Ecto neural progenitor cell (in vitro differentiated cells): ENCODE measurements at places on chromosomes 5 and 9.

GRCh38 chr5:141941307-141941706 lies 16.7 kb downstream of the PCDH12 start:
- DNase-seq = no peak

GRCh38 chr5:14164164-14165163 lies 21.3 kb downstream of the TRIO start:
- DNase-seq = no peak

DNA sequence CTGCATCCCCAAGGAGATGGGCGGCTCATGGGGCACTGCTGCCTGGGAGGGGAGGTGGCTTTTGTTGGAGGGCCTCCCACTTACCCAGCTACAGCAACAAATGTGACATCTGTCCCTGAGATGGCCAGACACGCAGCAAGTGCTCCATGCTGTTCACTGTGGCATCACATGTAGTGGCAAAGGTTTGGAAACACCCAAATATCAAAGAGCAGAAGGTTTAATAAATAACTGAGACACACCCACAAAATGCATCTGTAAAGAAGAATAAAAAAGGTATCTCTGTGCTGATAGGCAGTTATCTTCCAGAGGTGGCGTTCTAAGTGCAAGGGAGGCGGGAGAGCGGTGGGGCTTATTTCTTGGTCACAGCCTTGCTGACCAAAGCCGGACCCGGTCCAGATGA lies 23.3 kb upstream of the CLPTM1L start:
- DNase-seq = no peak

- DNase-seq = no peak
These were observed 517.7 kb upstream of the CLINT1 start for GRCh38 chr5:158376679-158377078.

DNA sequence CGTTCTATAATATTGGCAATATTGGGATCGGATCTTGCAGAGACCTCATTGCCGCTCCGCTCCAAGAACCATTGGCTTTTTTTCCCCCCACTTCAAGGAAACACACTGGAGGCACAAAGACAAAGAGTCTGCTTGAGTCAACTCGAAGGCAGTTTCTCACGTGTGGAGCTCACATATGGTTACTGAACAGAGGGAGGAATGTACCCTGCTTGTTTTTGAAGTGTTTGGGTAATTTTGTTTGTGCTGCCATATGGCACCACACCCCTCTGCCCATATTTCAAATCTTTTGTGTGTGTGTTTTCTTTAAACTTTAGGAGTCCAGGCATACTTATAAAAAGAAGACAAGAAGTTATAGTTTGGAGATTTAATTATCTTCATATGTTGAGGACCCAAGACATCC lies 595.9 kb downstream of the DTWD2 start:
- no peak for DNase-seq

GRCh38 chr5:146643776-146644175 lies 127.8 kb upstream of the GPR151 start:
- no peak for DNase-seq

GRCh38 chr5:34756781-34757624 lies 82.0 kb upstream of the TTC23L start:
- no peak for DNase-seq

- DNase-seq = no peak
These were observed 380.2 kb upstream of the ZNF462 start for GRCh38 chr9:106482733-106483132.

GRCh38 chr5:109826426-109826825 lies 136.7 kb downstream of the MAN2A1 start:
- no peak for DNase-seq

GRCh38 chr9:30800421-30800820 lies 1584.0 kb upstream of the ACO1 start:
- no peak for DNase-seq

- no peak for DNase-seq
These were observed 13.3 kb downstream of the BTNL3 start for GRCh38 chr5:181001947-181002346.

DNA sequence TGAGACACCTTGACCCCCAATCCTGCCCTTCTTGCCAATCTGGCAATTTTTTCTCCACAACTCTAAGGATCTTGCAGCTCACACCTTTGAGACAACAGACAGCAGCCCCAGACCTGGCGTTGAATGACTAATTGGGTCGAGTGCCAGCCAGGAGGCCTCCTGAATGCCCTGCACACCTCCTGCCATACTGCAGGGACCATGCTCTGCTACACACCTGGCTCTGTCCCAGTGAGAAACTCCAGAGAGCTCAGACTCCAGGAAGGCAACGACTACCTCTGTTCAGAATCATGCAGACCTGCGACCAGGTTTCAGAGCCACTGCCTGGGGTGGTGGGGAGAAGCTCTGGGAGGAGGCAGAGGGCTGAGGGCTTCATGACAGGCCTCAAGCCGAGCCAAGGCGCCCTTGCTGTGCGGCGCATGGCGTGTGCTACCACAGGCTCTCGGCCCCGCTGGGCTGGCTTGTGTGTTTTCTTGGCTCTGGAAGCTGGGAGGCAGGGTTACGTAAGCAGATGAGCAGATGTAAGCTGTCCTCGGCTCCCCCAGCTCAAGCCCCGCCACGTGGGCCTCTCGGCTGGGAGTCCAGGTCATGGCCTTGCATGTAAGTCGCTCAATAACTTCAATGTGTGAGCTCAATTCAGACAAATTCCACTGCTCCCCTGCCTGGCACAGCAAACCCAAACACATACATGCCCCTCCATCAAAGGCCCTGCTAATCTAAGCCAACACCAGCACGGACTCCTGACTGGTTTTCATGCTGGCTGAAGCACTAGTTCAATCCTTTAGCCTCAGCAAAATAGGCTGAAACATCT lies 27.5 kb downstream of the B4GALT1 start:
- no peak for DNase-seq

DNA sequence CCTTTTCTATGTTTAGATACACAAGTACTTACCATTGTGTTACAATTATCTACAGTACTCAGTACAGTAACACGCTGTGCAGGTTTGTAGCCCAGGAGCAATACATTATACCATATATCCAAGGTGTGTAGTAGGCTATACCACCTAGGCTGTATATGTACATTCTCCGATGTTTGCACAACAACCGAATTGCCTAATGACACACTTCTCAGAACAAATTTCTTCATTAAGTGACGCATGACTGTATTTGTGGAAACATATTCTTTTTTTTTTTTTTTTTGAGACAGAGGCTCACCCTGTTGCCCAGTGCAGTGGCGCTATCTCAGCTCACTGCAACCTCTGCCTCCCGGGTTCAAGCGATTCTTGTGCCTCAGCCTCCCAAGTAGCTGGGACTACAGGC lies 4.0 kb upstream of the RAD23B start:
- no peak for DNase-seq

DNA sequence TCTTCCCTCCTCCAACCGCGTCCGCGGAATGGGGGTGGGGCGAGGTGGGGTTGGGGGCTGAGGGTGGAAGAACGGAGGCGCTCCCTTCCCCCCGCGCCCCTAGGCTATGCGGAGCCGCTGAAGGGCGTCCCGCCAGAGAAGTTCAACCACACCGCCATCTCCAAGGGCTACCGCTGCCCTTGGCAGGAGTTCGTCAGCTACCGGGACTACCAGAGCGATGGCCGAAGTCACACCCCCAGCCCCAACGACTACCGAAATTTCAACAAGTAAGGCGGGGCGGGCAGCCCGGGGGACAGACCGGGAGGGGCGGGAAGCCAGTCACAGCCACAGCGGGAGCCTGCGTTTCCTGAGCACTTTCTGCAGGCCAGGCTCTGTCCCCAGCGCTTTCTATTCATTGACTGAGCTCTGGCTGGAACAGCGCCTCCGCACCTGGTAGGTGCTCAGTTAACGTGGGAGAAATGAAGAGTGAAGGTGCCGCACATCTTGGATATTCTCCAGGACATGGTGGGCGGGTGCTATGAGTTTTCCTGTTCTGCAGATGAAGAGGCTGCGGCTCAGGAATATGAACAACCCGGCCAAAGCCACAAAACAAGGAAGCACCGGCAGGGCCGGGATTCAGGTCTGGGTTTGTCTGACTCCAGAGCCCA lies 11.3 kb downstream of the MYOZ3 start:
- peak; percentile 60 for DNase-seq

- DNase-seq = no peak
These were observed 16.2 kb upstream of the MED10 start for GRCh38 chr5:6394429-6395101.

GRCh38 chr9:826500-827280 lies 14.8 kb upstream of the DMRT1 start:
- no peak for DNase-seq

DNA sequence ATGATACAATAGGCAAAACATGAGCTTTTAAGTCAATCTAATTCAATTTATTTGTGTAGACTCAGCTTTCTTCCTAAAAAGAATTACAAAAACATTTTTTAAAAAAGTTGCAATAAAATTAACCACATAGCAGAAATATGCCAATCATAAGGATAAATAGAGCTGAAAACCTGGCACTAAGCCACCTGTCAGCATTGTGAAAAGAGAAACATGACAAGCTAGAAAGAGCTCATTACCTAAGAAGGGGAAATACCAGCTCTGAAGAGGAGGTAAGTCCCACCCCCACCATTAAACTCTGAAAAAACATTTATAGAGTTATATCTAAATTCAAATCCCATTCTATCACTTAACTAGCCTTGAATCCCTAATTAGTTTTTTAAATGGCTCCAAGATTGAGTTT lies 372.9 kb downstream of the OSTF1 start:
- no peak for DNase-seq

- DNase-seq = no peak
These were observed 656.3 kb downstream of the PRELID2 start for GRCh38 chr5:145178641-145179523.

DNA sequence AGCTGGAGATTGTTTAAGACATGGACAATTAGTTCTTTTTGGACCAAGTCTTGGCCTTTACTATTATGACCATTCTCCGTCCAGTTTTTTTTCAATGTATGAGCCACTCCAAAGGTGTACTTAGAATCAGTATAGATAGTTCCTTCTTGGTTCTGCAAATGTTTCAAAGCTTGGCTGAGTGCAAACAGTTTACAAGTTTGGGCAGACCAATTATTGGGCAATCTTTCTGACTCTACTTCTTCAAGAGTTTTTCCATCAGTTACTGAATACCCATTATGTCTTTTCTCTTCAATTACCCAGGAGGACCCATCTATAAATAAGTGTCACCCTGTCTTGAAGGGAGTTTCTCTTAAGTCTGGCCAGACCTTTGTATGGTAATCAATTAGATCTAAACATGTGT lies 15.5 kb downstream of the IFT74 start:
- no peak for DNase-seq

- DNase-seq = no peak
These were observed 11.4 kb downstream of the OTULIN start for GRCh38 chr5:14675865-14676300.

DNA sequence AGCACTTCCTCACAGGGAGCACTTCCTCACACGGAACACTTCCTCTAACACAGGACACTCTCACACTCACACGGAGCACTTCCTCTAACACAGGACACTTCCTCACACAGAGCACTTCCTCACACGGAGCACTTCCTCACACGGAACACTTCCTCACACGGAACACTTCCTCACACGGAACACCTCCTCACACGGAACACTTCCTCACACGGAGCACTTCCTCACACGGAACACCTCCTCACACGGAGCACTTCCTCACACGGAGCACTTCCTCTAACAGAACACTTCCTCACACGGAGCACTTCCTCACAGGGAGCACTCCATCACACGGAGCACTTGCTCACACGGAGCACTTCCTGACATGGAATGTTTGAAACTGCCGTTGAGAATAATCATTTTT lies 13.4 kb downstream of the POMT1 start:
- DNase-seq = no peak

DNA sequence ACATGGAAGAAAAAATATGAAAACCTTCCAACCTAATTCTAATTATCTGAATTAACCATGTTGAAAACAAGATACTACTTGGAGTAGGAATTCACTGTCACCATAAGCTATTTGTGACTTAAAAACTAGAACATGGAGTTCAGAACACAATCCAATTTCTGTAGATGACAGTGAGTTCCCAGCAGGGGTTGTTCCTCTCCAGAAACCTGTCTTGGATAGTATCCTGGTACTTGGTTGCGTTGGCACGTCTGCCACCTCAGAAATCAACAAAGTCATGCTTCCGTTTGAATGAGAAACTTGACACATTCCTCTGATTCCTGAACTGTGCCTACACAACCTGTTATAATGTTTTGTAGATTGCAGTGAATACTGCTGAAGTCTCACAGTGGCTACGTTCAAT lies 789.9 kb upstream of the DMAC1 start:
- DNase-seq = no peak

- no peak for DNase-seq
These were observed 4.3 kb upstream of the SLC22A5 start for GRCh38 chr5:132365213-132365612.

- DNase-seq = no peak
These were observed 5.5 kb downstream of the DIAPH1 start for GRCh38 chr5:141613344-141613743.

DNA sequence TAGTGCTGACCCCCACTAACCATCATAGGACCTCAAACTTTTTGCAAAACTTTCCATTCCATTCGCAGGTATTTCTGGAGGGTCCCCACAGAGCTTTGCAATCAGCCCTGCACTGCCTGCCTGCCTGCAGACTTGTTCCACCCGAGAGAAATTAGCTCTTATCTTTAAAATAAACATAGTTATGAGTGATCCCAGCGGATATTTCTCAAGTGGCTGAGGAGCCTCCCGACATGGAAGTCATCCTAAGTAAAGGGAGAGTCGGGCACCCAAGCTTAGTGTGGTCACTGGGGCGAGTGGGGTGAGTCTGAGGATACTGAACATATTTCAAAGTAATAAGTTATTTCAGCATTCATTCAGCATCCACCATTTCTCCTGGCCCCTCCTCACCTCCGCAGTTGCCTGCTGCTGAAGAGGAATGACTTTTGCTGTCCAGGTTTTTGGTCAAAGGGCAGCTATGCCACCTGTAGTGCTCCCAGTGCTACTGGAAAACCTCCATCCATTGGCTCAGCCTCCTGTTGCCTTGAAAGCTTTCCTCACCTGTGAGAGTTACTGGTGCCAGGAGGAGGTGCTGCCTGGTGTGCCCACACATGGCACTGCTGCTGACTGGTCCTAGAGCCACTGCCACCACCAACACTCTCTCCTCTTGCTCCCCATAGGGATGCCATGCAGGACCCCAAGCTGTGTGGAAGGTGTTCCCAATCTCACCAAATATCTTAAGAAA lies 89.7 kb upstream of the PCSK1 start:
- DNase-seq = no peak

GRCh38 chr5:139186752-139187326 lies 11.3 kb downstream of the SIL1 start:
- no peak for DNase-seq

DNA sequence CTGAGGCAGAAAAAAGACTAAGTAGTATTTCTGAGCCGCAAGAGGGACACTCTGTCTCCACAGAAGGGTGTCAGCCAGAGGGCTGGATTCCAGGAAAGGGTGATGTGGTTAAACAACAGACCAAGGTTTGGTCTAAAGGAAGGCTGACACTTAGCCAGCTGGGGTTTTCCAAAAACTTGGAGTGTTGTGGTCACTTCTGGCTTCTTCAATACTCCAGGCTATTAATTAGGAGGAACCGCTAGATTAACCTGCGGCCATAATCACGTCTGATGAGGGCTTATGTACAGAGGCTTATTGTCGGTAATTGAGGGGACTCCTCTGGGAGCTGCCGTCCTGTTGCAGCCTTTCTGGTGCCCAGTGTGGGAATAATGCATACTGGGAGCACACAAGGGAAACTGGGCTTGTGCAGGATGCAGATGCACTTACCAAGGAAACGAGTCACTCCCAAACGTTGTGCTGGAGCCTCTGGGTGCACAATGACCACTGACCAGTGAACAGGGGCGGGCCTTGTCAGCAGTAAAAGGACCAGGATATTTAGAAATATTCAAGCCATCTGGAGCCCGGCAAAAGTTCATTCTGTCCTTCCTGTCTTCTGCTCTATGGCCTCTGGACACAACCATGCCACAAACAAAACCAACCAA lies 70.2 kb upstream of the TUT7 start:
- no peak for DNase-seq
